Neural progenitor cell (in vitro differentiated cells): ENCODE measurements at places on chromosomes 12 and 14. TPM values are rescaled to one million over a fixed set of nuclear protein-coding genes. Genes with fewer than 3 reads are reported as not detected.

KRT82 gene
- total RNA-seq, result not detected in 2 replicates

ESYT1 gene
- 75.3 and 146 TPM in 2 replicates for total RNA-seq

ACRBP gene
- total RNA-seq, result 2.7 and 3.8 TPM in 2 replicates

SLC6A15 gene
- total RNA-seq, result 15.1 and 25.4 TPM in 2 replicates

CFAP54 gene
- 1.6 and 4.2 TPM in 2 replicates for total RNA-seq

DNA sequence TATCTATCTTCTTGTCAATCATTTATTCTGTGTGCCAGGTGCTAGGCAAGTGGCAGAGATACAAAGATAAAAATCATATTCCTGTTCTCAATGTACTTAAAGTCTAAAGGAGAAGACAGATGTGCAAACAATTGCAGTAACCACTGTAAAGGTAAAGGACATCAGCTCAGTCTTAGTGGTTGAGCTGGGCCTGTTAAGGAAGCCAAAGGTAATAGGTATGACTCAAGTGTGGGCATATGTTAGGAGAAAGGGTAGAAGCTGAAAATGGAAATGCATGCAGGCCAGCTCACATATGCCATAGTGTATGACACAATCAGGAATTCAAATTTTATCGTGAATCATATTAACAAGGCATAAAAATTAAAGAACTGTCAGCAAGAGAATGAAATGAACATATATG, 49.8 kb downstream of the FAR2 start:
- DNase-seq, result no peak
- no peaks in the 10 kb centered on the region for H3K36me3 ChIP-seq
- H3K27me3 ChIP-seq, result no peaks in the 10 kb centered on the region
- peaks cover 9% of the 10 kb centered on the region for H3K4me1 ChIP-seq

DNA sequence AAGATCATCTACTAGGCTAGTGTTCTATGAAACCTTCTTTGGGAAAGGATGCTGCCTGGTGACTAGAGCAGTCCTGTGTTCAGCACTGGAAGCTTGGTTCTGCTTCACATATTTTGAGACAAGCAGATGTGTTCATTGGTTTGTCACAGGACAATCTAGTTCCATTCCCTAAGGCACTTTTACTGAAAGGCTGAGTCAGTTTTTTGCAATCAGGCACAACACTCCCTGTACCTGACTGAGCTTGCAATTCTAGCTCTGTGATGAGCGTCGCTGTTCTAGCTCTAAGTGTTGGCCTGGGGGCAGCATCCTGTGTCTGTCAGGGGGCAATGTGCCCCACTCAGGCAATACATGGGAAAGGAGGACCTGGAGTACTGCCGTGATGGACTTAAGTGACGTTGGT, 144.4 kb downstream of the CAND1 start:
- H3K27ac ChIP-seq, result no peak overlapping the region
- H3K4me3 ChIP-seq, result no peak overlapping the region
- no peak for DNase-seq
- no peaks in the 10 kb centered on the region for H3K27me3 ChIP-seq

GRCh38 chr12:96414637-96415036, 14.4 kb upstream of the CDK17 start:
- no peak for DNase-seq
- H3K4me3 ChIP-seq, result no peak overlapping the region
- H3K4me1 ChIP-seq, result peaks cover 4% of the 10 kb centered on the region
- no peak overlapping the region for H3K27ac ChIP-seq

GRCh38 chr14:68784978-68785533, 7.8 kb downstream of the ZFP36L1 start:
- peak overlapping the region; percentile 2 for H3K27ac ChIP-seq
- H3K4me3 ChIP-seq, result no peak overlapping the region
- H3K27me3 ChIP-seq, result no peaks in the 10 kb centered on the region
- no peak for DNase-seq
- peaks cover 12% of the 10 kb centered on the region for H3K36me3 ChIP-seq
- H3K4me1 ChIP-seq, result peaks cover 39% of the 10 kb centered on the region
